ENCODE measurements at places on chromosomes 2 and 18.

DNA sequence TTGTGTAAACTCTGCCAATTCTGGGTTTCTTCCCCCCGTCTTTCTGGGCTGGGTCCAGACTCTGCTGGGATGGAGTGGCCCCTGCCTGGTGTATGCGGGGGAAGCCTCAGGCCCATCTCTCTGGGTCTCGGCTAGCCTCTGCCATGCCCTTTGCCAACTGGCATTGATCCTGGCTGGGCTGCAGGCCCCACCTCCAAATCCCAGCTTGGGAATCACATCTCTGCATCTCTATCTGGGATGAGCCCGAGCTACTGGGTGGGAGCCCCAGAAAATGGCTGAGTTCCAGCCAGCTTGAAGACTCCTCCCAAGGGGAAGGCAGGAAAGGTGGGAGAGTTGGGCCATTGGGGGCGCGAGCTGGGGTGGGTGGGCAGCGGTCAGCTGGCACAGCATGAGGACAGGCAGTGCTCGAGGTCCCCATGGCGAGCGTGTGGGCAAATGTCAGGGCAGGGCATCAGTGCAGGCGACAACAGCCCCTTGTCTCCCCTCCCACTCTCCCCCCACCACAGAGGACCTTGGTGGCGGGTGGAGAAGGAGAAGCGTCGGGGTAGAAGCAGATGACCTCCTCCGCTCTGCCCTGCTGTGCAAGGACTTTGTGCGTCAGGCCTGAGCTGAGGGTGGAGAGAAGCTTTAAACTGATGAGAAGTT lies 139.4 kb downstream of the ASB1 start:
- no peak for DNase-seq

DNA sequence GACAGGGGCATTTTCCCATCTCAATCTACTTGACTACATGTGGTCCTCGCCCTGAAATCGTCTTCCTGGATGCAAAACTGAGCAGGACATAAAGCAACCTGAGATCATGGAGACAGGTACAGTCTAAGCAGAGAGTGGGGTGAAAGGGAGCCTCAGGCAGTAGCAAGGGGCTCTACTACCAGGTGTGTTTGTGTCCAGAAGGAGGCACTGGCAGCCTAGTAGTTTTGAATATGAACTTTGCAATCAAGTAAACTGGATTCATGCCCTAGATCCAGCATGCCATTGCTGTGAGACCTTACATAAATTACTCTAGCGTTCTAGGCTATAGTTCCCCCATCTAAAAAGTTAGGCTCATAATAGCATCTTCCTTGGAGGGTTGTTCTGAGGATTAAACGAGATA lies 147.4 kb downstream of the TXNL1 start:
- no peak for DNase-seq

DNA sequence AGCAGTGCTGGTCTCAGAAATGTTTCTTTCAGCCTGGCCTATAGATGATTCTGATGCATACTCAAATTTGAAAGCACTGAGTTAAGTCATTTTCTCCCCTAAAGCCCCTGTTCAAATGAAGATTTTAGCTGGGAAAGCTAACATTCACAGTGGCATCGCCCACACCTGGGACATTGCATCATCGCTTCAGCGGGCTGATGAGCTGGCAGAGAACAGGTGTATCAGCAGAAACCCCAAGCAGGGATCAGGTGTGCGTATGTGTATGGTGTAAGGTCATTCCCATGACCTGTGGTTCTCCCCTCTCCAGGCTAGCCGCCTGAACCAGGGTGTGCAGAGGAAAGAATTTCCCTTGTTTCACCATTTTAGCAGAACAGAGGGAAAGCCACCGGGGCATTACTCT lies 56.3 kb downstream of the EPAS1 start:
- no peak for DNase-seq

DNA sequence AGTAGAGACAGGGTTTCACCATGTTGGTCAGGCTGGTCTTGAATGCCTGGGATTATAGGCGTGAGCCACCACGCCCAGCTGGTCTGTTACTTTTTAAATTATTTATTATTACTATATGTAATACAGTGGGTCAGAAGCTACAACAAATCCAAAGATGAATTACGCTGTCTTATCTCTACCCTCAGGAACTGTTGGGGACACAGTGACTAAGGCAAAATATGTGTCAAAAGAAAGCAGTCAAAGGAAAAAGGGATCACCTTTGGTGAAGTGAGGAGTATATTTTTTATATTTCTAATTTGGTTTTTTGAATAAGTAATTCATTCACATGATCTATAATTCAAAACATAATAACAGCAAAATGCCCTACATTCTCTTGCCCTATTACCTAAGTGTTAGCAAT lies 4.7 kb downstream of the CREB1 start:
- DNase-seq, result no peak

DNA sequence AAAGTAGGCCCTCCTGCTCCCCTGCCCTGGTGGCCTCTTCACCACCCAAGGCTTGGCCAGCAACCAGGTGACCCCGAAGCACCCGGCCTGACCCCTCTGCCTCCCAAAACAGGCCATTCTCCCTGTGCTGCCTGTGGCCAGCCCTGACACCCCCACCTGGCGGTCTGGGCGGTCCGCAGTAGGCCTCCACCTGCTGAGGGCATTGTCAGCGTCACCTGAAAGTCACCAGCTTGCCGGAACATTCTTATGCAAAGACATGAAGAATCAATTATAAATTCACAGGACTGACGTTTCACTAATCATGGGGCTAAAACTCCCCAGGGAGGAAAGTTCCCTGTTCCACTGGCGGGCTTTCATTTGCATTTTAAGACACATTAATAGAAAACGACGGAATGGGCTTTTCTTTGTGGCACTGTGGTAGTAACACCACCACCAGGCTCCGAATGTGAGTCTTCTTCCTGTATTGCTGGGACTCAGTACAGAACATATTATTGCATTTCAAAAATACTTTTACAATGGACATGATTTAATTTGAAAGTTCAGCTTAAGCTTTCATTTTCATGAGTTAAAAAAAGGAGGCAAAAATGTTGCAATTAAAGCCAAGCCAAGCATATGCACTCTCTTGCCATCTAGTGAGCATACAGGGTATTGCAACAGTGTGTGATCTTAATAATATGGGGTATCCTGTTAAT lies 57.4 kb downstream of the ADI1 start:
- no peak for DNase-seq

DNA sequence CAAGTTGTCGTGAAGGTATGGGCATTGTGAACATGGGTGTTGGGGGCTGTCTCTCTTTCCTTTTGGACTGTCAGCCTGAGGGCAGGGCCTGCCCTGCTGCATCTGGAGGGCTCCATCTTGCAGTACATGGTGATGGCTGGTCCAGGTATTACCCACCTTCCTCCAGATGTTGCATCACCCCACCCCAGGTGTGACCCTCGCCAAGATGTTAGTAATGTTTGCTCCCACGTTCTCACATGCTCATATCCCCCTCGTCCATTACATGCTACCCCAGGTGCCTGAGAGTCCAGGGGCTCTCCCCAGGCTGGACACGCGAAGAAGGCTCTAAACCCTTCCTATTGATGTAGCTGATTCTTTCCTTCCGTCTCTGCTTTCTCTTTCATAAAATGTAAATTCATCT lies 13.9 kb downstream of the ZAP70 start:
- no peak for DNase-seq

DNA sequence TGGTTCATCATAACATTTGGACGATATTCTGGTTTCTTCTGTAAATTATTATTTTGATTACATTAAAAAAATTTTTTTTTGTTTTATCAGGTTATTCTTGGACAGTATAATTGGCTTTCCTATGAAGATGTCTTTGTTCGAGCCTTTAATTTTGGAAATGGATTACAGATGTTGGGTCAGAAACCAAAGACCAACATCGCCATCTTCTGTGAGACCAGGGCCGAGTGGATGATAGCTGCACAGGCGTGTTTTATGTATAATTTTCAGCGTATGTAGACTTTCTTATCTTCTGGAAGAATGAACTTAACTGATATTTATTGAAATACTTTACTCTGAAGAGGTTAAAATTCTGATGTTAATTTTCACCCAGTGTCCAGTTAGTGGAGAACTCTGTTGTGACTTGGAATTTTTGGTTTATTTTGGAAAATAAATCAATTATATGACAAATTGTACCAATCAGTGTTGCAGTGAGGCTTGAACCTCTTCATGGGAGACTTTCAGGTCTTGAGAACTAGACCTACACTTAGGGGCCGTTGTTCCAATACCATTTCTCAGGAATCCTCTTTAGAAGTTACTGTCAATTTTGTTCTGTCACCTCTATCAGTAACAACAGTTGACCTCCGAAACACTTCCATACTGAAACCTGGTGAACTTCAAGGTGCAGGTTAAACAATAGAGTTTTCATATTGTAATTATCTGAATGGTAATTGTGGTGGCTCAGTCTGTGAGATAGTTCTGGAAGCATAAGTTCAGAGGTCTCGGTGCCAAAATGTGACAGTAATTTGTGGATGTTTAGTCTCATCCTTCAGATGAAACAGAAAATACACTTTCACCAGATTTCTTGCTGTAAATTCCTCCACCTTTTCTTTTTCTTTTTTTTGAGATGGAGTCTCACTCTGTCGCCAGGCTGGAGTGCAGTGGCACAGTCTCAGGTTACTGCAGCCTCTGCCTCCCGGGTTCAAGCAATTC lies 55.7 kb downstream of the ACSL3 start:
- DNase-seq, result no peak

GRCh38 chr2:216192181-216192580 lies 83.0 kb downstream of the XRCC5 start:
- DNase-seq, result no peak

GRCh38 chr2:214706986-214707385 lies 102.5 kb downstream of the BARD1 start:
- no peak for DNase-seq

DNA sequence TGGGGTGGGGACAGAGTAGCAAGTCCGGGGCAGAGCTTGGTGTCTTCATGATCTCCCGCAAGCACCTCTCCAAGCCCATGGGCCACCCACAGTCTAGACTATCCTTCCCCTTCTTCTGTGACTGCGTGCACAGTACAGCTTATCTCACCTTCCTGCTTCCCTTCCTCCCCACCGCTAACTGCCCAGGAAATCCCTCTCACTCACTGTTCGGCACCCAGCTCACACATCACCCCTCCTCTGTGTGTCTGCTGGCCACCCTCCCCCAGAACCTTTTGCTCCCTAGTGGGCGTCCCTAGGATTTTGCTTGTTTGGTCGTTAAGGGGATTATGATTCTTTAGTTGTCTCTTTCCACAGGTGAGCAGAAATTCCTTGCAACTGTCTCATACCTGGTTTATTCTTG lies 31.5 kb upstream of the SMAD7 start:
- DNase-seq, result no peak

DNA sequence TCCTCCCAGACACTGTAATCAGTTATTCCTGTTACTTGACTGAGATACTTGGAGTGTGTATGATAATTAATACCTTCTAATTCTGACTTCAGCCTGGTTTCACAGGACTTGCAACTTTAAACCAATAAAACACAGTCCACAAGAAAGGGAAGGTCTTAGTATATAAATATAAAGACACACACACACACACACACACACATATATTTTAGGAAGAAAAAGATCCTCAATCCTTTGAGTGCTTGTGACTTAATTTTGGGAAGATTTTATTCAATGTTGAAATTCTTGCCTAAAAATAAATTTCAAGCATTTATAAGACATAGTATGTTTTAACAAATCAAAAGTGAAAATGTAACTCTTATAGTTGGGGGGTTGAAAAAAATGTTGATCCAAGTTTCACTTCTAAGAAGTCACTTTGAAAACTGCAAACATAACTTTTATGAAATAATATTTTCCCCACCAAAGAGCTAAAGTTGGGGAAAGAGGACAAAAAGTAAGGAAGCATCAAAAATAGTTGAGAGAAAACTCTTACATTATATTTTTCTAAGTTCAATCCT lies 824 bp upstream of the VPS54 start:
- no peak for DNase-seq

DNA sequence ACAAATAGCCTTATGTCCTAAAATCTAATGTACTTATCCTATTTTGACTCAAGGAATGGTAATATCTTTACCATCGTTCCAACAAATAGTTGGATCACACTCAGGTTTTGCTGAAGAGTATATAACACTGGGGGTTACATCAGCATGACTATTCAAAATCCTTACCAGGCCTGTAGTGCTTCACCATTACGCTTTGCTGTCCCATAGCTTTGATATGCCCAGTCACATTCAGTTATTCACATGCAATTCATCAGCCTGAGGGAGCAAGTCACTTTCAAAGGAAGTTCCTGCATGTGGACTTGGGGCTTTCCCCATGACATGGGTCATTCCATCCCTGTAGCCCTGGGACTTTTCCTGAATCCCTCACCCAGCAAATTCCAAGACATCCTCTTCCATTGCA lies 39.6 kb downstream of the FTCDNL1 start:
- no peak for DNase-seq

GRCh38 chr18:53780666-53781065 lies 443.8 kb downstream of the MBD2 start:
- no peak for DNase-seq

DNA sequence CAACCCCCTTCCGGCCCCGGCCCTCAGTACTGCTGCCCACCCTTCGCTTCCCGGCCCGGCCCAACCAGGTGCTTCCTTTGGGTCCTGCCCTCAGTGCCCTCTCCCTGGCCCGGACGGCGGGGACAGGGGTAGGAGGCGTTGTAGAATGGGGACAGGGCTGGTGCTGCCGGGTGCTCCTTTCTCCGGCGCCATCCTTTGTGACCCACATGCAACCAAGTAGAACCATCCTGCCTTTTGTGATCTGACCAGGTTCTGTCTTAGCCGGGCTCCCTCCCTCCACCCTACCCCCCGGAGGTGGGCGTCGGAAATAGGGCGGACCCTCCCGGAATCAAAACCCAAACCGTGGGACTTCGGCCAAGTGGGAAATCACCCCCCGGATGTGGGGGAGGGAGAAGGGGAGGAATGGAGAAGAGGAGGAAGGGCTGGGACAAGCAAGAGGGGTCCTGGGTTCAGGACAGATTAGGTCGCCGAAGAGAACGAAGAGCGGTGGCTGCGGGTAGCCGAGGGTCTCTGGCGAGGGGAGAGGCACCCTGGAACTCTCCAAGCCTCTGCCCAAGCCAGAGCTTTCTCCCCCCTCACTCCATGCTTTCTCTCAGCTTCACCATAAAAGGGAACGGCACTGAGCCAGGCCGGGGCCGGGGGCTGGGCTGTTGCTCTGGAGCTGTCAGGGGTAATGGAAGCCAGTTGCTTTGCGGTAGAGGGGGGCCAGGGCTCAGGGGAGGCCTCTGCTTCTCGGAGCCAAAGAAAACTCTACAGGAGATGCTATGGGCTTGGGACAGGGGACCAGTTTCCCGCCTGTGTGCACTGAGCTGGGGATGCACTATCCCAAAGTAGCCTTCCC lies 756 bp upstream of the OST4 start:
- peak; percentile 26 for DNase-seq

DNA sequence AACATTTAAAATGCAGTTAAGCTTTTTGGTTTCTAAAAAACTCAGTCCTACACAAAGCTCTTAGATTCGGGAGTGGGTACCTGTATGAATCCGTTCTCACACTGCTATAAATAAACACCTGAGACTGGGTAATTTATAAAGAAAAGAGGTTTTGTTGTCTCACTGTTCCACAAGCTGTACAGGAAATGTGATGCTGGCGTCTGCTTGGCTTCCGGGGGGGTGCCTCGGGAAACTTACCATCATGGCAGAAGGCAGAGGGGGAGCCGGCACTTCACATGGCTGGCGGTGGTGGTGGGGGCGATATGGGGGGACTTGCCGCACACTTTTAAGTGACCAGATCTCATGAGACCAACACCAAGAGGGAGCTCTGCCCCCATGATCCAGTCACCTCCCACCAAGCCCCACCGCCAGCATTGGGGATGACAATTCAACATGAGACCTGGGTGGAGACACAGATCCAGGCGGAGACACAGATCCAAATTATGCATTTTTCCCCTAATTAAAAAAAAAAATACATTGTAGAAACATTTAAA lies 222.5 kb downstream of the GBX2 start:
- no peak for DNase-seq

GRCh38 chr18:9855681-9856080 lies 30.1 kb upstream of the TXNDC2 start:
- no peak for DNase-seq
